Epithelial cell of proximal tubule (primary cell): ENCODE measurements at places on chromosomes 2 and 18. TPM values are rescaled to one million over a fixed set of nuclear protein-coding genes. Genes with fewer than 3 reads are reported as not detected.

DNA sequence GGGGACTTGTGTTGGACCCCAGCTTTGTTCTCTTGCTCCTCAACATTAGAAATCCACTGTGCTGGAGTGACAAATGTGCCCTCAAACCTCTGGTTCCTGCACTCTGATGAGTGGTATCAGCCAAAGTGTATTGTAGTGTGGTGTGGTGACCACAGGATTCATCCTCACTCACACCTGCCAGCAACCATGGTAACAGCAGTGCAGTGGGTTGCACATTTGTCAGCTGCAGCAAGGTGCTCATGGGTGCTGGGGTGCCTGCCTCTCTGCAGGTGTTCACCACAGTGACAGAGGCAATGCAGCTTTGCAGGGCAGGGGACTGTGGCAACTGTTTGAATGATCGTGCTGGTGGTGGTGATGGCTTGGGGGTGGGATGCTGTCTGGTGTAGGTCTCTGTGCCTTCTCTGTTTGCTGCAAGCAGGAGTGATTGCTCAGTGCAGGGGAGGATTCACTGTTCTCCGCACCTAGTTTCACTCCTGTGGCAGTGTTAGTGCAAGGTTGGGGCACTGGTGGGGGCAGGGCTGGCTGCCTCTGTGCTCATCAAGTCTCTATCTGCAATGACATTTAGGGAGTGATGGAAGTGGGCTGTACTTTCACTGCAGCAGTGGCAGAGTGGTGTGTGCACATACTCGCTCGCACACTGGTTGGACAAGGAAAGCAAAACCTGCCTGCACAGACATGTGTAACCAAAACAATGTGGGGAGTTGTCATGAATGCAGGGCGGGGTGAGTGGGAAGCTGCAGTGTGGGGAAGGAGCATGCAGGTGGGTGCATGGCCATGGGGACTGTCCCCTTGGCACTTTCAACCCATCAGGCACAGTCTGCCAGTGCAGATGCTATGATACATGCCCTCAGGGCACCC, 301.1 kb downstream of the PIK3C3 start:
- no peak for DNase-seq

Gene GRHL1
- total RNA-seq, result 3.9 and 6.8 TPM in 2 replicates

DNA sequence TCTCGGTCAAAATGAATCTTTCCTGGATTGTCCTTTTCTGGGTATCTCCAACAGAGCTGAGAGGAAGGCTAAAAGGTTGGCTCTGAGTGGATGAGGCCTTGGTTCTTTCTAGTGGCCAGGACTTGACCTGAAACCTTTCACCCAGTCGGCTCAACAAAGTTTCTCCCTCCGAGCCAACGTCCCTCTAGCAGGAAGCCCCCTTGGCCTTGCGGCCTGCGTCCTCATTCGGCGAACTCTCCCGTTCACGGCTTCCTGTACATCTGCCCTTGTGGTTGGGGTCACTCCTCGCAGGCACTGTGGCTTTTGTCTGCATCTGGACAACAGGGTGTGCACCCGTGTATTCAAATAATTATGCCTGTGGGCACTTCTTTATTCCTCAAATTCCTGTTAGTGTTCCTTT, 9.4 kb upstream of the SIX3 start:
- DNase-seq, result no peak

GRCh38 chr2:119764832-119765231, 5.1 kb downstream of the PTPN4 start:
- no peak for DNase-seq

Gene LRATD1
- 14.1 and 14.2 TPM in 2 replicates for total RNA-seq

Gene COPS8
- total RNA-seq, result 110 and 111 TPM in 2 replicates

Gene ZNF385B
- under 0.01 and 0.69 TPM in 2 replicates for total RNA-seq

Gene DSC3
- 0.14 and 0.75 TPM in 2 replicates for total RNA-seq
